ENCODE measurements at places on chromosomes 3 and 15.
A peak's percentile ranks its signal among the peaks of the same experiment; 100 is the strongest.

DNA sequence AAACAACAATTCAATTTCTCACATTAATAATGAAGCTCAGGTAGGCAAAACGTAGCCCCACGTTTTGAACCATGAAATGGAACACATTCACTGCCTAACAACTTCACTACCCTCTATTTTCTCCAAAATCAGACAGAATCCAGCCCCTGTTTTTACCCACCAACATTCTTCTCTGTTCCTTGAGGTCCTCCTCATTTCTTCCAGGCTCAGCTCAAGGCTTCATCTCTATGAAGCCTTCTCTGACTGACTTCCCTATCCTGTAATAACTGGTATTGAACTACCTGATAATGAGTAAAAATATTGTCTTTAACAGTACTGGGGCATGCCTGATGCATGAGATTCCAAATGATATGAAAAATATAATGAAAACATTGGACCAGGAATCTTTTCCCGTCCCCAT lies 2.2 kb downstream of the TFRC start:
- DNase-seq: no peak

- DNase-seq: no peak
Observed at GRCh38 chr3:190721330-190721729, 141.2 kb downstream of the GMNC start.

DNA sequence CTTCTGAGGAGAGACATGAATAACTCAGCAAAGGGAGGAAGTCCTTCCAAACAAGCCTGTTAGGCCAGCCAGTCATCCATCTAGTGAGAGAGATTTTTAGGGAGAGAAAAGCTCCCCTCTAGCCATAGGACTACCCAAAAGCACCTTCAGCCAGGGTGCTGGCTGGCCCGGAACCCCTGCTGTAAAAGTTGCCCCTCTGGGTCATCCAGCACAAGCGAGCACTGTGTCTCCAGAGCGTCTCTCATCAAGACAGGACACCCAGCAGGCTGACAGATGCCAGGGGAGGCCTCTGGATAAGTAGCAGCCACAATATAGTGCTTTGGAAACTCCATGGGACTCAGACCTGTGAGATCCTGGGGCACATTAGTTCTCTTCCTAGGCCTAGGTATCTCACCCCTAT lies 24.5 kb downstream of the ANXA2 start:
- no peak for DNase-seq

DNA sequence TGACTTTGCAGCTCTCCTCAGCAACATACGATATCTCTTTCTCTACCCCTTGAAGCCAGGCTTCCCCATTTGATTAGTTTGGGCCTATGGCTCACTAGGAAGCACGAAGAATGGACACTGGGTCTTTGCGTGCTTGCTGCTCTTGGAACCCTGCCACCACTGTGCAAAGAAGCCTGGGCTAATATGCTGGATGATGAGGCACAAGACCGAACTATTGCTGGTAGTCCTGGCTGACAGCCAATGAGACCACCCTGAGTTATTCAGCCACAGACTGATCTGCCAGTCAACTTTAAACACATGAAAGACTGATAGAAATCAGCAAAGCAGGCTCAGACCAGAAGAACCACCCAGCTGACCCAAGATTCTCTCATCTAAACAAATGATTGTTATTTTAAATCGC lies 250.3 kb downstream of the CBLB start:
- DNase-seq: no peak

GRCh38 chr3:120742849-120743365 lies 363 bp downstream of the GTF2E1 start:
- peak; percentile 27 for DNase-seq

DNA sequence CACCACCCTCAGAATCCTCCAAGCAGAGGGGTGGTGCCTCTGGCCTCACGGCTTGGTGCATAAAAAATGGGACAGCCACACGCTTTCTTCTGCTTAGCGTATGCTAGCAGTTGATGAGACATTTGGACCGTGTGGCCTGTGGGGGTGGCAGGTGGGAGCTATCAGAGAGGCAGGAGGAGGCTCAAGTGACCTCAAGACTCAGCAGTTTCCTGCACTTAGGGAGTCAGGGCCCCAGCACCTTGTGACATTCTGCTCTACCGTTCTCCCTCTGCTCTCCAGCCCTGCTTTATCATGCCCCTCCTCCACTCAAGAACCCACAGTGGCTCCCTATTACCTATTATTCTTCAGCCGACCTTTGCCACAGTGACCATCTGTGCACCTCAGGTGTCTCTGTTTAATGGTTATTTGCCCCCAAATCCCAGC lies 41.0 kb upstream of the CGNL1 start:
- no peak for DNase-seq

- DNase-seq: no peak
Observed at GRCh38 chr15:29736744-29737020, 85.6 kb downstream of the TJP1 start.

DNA sequence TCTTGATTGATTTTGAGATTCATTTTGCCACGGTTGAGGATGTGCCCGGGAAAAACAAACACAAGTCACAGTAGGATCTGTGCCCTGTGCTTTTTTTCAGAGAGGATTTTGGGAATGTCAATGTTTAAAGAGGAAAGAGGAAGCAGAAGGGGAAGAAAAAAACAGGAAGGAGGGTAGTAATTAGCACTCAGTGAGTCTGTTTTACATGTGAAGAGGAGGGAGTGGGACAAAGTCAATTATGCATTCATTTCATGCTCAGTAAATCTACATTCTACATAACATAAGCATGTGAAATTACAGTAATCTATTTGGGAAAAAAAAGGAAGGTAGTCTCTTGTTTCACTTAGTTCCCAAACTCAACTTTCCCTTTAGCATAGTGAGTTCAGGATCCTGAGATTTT lies 18.3 kb upstream of the CD200 start:
- DNase-seq: no peak

DNA sequence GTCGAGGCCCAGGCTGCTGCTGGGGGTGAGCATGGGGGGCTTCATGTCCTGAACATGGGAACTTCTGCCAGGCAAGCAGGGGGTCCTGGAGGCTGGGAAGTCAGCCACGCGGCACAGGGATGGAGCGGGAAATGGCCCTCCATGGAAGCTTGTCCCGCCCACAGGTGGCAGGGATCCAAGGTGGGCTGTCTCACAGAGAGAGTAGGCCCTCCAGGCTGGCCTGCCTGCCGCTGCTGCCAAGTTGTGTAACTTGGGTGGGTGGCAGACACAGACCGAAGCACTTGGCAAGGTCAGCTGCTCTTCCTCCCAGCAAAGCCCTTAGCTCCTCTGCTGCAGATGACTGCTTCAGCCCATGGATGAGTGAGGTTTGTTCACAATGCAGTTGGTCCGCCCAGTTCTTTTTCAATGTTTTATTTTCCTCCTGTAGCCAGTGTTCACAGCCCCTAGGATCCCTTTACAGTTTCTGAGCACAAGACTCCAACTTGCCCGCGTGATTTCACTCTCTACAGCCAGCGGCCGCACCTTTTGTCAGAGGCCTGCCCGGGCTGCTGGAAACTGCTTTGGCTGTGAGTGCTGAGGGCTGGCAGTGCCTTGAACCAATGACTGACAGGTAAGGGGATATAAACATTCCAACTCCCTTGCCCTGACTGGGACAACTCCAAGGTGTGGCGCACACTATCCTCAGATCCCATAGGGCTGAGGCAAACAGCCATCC lies 26.7 kb downstream of the HCN4 start:
- no peak for DNase-seq

- DNase-seq: no peak
Observed at GRCh38 chr3:143298886-143299535, 179.4 kb downstream of the CHST2 start.

All from activated naive CD4-positive, alpha-beta T cell treated with anti-CD3 and anti-CD28 coated beads for 36 hours (primary cell).